ENCODE measurements at places on chromosomes 5 and 9.

- DNase-seq, result no peak
Observed at GRCh38 chr9:68895741-68896478, 118.0 kb downstream of the PRKACG start.

- DNase-seq, result no peak
Observed at GRCh38 chr9:31590091-31590490, 794.4 kb upstream of the ACO1 start.

DNA sequence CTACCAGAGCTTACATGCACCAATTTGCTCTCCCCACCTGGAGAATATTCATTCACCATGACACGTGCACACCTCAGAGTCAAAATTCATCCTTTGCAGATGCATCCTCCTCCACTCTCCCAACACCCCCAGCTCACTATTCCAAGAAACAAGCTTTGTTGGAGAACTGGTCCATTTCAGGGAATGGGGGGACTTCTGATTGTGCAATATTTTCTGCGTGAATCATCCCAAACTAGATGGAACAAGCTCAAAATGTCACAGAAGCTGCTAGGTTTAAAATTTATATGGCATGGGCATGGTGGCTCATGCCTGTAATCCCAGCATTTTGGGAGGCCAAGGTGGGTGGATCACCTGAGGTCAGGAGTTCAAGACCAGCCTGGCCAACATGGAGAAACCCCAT is 3.6 kb downstream of the GLDC start:
- DNase-seq, result no peak

DNA sequence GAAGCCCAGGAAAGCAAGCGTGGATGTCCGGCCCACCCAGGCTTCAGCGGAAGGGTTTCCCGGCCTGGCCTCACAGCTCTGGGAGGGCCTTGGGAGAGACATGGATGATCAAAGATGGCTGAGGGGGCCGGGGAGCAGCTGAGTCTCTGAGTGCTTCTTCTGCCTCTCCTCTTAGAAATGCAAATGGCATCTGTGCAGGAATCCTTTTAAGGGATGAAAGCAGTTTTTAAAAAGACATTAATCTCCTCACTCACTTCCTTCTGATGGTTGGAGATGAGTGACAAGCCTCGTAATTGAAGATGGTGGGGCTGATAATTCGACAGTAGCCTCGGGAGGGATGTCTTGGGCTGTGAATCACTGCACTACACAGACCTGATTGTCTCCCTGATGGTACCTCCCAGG is 24.3 kb upstream of the PITX1 start:
- no peak for DNase-seq

DNA sequence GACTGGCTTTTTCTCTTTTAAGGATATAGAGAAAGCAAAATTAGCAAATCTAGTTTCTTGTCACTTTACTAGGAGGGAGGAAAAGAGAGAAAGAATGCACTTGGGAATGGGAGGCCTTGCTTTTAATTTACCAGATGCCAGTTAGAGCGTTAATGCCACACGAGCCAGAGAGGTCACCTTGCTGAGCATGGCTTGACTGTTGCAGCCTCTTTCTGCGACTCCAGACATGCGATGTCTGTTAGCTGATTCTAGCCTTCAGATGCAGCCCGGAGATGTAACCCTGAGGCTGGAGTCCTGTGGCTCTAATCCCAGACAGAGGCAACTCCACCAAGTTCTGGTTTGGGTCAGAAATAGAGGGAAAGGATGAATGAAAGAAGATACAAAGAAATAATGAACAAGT is 152.5 kb downstream of the TRIO start:
- no peak for DNase-seq

DNA sequence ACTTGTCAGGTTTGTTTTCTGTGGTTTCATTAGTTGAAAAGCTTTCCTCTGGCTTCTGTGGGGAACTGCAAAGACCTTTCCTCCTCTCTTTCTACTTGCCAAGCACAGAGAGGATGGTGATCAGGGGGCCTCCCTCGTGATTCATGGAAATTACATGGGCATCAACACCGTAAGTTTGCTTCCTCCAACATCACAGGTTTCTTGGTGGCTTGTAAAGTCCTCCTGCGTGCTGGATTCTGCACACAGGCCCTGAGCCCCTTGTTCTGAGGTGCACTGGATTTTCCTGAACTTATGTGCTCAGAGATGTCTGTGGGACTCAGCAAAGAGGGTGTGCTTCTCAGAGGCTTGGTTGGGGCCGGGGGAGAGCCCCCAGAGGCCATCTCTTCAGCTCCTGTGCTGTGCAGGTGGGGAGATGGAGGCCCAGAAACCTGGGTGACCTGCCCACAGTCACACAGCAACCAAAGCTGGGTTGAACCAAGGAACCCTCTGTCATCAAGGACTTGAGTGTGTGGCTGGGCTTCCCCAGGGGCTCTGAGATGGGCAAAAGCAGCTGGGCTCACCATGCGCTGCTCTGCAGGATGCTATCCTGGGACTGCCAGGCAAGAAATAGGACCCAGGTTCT is 36.5 kb downstream of the RGS3 start:
- no peak for DNase-seq
